ENCODE measurements at places on chromosomes 12 and 14.

GRCh38 chr14:79638672-79639266, 572.5 kb downstream of the DIO2 start:
- no peak for DNase-seq

DNA sequence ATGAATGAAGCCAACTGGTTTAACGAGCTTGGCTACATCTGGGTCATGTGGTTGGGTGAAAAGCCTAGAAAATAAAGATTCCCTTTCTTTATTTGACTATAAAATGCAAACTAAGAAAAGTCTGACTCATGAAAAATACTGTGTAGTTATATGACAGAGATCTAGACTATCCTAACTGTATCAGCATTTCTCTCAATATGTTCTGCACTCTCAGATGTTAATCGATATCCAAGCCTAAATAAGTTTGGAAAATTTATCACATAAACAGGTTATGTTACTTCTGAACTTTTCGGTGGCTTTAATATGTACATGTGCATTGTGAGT, 133.1 kb downstream of the DAAM1 start:
- no peak for DNase-seq

DNA sequence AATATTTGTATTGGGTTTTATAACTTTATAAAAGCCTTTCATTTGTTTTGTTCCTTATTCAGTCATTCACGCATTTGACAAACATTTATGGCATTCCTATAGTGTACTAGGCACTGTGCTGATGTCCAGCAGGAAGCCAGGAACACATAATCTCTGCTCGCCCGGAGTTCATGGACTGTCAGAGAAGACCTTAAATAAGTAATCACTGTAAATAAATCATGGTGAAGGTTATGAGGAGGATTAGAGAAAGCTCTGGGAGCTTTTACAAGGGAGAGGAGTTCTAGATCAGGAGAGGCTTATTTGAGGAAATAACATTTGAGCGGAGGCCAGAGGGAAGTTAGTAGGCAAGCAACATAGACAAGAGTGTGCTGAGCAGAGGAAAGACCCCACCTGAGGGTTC, 1.4 kb upstream of the RDH11 start:
- DNase-seq, result no peak

- DNase-seq, result no peak
These were observed 41.3 kb upstream of the C12orf71 start for GRCh38 chr12:27123642-27124041.

DNA sequence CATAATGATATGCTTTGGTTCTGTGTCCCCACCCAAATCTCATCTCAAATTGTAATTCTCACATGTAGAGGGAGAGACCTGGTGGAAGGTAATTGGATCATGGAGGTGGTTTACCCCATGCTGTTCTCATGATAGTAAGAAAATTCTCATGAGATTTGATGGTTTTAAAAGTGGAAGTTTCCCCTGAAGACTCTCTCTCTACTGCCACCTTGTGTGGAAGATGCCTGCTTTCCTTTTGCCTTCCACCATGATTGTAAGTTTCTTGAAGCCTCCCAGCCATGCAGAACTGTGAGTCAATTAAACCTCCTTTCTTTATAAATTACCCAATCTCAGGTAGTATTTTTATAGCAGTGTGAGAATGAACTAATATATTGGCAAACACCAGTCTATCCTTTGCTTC, 260.4 kb upstream of the PPFIA2 start:
- DNase-seq, result peak; percentile 4

DNA sequence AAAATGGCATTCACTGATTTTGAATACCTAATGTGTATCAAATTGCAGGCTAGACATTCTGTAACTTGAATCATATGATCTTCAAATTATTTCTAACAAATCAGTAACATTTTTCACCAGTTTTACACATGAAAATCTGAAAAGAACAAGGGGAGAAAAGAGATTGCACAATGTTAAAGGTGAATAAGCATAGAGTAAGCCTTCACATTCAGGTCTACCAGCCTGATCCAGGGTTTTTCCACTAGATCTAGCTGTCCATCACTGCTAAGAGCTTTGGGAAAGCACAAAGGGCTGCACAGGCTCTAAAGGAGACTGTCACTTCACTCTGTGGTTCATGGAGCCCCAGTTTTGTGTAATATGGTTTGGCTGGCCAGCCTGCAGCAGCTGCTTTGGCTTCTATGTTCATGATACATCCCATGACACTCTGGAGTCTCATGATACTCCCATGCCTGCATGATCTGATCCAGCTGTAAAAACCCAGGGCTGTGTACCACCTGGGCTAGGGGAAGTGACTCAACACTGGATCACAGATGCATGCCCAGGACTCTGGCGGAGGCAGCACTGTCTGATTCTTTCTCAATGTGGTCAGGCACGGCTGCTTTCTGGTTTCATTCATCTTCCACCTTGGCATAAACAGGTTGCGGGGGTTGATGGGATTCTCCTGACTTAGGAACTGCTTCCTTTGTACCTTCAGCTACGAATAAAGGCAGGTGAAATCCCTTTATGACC, 859.7 kb downstream of the GALC start:
- no peak for DNase-seq

GRCh38 chr14:99354166-99354875, 82.3 kb upstream of the BCL11B start:
- no peak for DNase-seq

DNA sequence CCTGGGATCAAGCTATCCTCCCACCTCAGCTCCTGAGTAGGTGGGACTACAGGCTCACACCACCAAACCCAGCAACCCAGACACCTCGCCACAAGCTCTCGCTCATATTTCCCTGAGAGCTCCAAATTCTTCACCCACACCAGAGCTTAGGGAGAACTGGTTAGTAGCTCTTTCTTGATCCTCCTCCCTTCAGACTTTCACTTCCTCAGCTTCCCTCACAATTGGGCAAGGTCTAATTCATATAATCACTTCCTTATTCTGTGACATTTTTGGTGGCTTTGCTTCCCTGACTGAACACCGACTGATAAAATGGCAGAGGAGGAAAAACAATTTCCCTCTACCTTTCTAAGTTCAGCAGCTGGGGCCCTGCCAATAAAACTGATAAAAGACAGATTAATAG, 88.5 kb downstream of the GXYLT1 start:
- no peak for DNase-seq

GRCh38 chr12:45789025-45789424, 59.5 kb downstream of the ARID2 start:
- no peak for DNase-seq

GRCh38 chr12:112275207-112275606, 107.0 kb downstream of the HECTD4 start:
- DNase-seq, result no peak

GRCh38 chr12:89664441-89664840, 44.2 kb downstream of the ATP2B1 start:
- DNase-seq, result no peak
